ENCODE measurements at places on chromosomes 2 and 18.

DNA sequence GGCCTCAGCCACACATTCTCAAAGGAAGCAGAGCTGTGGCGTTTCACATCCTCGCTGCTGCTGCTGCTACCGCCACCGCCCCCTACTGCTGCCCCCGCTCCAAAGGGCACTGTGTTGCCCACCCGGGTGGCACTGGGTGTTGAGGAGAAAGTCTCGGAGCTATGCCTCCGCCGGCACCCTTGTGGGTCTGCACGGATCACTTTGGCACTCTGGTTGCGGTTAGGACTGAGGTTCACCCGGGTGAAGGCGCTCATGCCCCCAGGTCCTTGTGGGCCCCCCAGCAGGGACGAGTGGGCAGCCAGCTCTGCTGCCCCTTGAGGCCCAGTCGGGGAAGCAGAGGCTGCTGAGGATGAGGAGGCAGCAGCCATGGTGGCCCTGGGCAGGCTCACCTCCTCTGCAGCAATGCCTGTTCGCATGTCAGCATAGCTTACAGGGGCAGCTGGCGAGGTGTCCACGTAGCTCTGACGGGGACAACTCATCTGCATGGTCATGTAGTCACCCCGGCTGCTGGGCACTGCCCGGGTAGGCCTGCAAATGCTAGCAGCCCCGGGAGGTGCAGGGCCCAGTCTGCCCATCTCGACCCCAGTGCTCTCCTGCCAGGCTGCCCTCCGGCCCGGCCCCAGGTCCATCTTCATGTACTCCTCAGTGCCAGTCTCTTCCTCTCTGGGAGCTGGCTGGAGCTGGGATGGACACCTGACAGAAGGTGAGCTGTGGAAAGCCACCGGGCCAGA, 4.2 kb downstream of the IRS1 start:
- no peak for DNase-seq

DNA sequence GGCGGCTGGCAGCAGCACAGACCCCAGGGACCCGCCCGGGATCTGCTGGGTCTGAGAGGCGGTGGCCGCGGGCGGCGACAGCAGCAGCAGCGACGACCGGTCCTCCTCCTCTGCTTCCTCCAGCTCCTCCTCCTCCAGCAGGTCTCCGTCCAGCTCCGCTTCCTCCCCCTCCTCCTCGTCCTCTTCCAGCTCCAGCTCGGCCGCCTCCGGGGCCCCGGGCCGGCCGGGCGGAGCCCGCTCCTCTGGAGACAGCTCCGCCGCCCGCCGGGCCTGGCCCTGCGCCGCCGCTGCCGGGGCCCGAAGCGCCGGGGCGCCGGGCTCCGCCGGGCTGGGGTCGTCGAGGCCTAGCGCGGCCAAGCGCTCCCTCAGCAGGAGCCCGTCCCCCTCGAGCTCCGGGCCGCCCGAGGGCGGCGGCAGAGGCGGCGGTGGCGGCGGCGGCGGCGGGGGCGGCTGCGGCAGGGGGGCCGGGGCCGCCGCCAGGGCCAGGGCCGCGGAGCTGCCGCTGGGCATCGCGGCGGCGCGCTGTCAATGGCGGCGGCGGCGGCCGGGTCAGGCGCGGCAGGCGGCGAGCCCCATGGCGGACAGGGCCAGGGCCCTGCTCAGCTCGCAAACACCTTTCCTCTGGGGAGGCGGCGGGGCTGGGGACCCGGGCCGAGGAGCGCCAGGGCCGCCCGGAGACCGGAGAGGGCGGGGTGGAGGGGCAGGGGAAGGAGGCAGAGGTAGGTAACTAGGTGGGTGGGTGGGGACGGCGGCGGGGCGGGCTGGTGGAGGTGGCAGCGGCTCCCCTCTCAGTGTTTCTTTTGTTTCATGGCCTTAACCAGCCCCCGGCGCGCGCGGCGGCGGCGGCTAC, 445 bp downstream of the MEX3C start:
- DNase-seq: peak; percentile 63

DNA sequence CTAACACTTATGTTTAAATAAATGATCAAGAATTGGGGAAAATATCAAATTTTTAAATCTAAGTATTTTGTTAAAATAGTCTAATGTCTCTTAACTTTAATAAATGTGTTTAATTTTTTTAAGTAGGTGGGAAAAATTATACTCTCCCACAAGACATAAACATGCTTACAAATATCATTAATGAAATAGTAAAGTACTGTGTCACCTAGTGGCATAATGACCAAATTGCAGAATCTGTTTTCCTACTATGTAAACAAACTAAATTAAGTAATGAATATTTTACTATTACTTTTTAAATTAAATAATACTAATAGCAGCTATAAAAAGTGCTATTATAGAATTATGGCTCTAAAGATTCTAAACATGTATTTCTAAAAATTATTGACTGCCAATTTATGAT, 52.0 kb upstream of the CHAC2 start:
- DNase-seq: no peak

DNA sequence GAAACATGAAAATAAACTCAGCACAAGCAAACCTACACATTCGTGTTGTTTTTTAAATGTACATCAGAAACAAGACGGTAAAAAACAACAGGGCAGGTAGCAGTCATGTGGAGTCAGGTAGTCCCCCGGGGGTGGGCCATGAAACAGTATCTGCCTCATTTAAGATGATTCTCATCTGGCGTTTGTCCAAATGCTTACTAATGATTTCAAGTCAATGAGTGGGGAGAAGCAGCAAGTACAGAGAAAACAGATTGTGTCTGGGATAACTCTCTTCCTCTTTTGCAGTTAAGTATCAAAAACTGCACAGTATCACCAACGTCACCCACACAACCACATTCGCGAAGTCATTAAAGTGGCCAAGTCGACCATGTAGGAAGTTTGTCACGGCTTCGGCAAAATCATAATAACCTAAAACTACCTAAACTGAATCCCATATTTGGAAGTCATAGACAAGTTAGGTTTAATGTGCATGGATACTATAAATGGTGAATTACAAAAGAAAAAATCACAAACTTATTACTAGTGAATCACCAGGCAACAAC, 1.3 kb downstream of the LAPTM4A start:
- no peak for DNase-seq

- DNase-seq: no peak
Measured at GRCh38 chr2:2910259-2910658, 467.4 kb downstream of the EIPR1 start.

- DNase-seq: no peak
Measured at GRCh38 chr18:73047688-73048087, 179.9 kb upstream of the NETO1 start.

- DNase-seq: no peak
Measured at GRCh38 chr18:8366656-8367055, 242.6 kb upstream of the RAB12 start.

DNA sequence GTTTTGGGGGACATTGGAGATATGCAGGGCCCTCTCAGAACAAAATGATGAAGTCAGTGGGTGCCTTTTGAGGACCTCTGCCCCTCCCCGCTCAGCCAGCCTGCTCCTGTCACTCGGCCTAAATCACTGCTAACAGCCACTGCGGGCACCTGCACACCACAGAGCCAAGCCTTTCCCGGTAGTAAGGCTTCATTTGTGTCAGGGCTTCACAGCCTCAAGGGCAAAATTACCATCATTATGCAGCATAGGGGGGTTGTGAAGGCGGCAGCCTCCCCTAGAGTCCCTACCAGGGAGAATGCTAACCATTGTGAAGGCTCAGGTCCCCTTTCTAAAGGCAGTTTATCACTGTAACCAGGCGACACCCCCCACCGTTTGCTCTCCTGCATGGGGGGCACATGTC, 519.8 kb upstream of the MYT1L start:
- no peak for DNase-seq

GRCh38 chr2:121160366-121160765, 124.6 kb downstream of the TFCP2L1 start:
- no peak for DNase-seq

GRCh38 chr2:30964334-30965005, 157.2 kb upstream of the CAPN13 start:
- no peak for DNase-seq

DNA sequence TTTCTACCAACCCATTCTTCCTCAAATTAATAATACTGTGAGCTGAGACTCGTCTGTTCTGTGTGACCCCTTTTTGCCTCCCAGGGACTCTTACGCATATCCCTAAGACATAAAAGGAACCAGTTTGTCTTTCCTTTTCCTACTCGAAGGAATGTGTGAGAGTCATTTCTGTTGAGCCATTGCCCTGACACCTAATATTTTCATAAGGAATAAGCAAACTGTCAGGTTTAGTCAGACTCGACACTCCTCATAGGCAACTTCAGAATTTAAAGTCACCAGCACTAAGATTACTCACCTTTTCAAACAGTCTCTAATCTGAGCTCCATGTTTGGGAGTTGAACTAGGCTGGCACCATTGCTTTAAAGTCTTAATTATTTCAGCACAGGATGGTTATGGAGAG, 305.5 kb downstream of the IKZF2 start:
- DNase-seq: no peak

DNA sequence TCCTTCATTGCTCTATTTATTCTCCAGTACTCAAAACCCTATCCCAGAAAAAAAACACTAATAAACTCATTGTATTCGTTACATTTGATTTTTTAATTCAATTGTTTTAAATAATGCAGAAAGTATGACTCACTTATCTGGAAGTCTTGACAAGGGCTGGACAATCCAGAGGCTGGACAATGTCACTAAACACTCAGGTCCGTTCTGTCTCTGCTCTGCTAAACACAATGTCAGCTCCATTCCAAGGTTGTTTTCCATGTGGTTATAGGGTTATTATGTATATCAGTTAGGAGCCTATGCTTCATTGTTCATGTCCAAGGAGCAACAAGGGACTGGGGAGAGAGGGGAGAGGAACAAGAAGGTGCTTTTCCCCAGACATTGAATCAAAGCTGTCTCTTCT, 125.5 kb downstream of the IRS1 start:
- no peak for DNase-seq

DNA sequence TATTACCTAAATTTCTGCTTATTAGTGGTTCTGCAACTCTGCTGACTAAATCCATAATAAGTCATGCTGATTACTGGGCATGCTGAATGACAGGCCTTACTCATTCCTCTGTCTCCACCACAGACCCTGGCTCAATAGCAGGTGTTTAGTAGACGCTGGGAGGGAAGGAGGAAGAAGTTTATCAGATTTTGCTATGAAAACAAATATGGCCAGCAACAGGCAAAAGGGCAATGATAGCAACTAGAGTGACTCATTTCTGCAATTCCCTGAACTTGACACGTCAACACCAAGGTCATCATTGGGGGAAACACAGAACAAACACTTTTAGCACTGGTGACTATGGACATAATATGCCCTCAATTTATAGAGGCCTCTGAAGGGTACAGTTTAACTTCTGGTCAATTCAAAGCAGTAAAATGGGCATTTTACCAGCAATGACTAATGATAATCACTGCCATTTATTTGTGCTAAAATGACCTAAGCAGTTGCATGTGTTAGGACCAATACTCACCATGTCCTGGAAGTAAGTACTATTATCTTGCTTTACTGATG, 35.2 kb downstream of the TMEM163 start:
- DNase-seq: no peak

- DNase-seq: no peak
Measured at GRCh38 chr2:47735912-47736311, 47.0 kb upstream of the MSH6 start.

DNA sequence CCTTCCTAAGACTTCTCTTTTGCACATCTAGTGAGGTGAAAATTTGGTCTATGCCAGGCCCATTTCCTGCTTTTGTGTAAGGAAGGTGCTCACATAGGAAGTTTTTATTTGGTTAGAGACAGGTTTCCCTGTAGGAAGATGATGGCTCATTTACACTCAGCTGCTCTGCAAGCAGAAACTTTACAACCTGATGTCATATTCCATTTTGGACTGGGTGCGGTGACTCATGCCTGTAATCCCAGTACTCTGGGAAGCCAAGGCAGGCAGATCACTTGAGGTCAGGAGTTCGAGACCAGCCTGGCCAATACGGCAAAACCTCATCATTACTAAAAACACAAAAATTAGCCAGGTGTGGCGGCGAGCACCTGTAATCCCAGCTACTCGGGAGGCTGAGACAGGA, 35.8 kb downstream of the CASP10 start:
- DNase-seq: no peak

DNA sequence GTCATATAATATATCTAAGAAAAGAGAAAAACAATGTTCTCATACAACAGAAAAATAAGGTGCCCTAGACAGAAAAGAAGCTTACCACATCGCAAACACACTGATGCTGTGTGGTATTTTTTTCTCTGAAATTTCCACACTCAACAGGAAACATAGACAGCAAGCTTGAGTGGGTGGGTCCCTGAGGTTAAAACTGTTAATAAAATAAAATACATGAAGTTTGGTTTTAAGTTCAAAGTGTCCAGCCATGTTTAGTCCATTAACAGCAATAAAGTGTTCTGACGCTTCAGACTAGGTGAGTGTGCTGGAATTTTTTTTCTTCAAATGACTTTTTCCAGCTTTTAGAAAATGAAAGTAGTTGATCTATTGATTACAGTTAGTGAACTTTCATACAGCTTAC, 83.3 kb upstream of the EPB41L5 start:
- DNase-seq: no peak

- no peak for DNase-seq
Measured at GRCh38 chr2:179817181-179817841, 44.1 kb downstream of the ZNF385B start.

DNA sequence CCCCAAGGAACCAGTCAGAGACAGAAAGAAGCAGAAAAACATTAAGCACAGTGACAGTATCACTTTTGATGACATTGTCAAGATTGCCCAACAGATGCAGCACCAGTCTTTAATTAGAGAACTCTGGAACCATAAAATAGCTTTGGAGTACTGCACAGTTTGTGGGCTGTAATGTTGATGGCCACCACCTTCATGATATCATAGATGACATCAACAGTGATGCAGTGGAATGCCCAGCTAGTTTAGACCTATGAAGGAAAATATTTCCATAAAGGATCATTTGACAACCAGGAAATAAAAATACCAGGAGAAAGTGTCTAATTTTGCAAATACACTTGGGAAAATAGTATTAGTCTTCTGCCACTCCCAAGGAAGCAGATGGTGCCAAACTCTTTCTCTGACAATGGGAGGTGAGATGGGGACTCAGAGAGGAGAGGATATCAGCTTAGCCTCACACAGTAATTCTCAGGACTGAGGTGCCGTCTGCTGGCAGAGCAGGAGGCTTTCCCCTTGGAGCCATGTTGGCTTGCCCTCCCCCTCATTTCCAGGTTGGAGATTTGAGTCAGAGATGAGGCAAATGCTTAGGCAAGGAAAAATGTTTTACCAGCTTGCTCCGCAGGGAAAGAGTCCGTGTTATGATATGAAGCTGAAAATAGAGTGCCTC, 107.5 kb upstream of the CELF4 start:
- no peak for DNase-seq

All from activated CD4-positive, CD25-positive, alpha-beta regulatory T cell treated with anti-CD3 and anti-CD28 coated beads, Interleukin-2, amount 50 U/mL, for 72 hours (primary cell).